ENCODE measurements at places on chromosomes 16 and 17.

GRCh38 chr16:4372001-4372577, 441 bp downstream of the VASN start:
- DNase-seq = no peak

GRCh38 chr17:81910840-81911276, 341 bp downstream of the PCYT2 start:
- no peak for DNase-seq

- DNase-seq = peak; percentile 67
These were observed 44.0 kb downstream of the PRAC1 start for GRCh38 chr17:48678141-48678971.

- DNase-seq = no peak
These were observed 38.3 kb upstream of the PRSS54 start for GRCh38 chr16:58332997-58333700.

DNA sequence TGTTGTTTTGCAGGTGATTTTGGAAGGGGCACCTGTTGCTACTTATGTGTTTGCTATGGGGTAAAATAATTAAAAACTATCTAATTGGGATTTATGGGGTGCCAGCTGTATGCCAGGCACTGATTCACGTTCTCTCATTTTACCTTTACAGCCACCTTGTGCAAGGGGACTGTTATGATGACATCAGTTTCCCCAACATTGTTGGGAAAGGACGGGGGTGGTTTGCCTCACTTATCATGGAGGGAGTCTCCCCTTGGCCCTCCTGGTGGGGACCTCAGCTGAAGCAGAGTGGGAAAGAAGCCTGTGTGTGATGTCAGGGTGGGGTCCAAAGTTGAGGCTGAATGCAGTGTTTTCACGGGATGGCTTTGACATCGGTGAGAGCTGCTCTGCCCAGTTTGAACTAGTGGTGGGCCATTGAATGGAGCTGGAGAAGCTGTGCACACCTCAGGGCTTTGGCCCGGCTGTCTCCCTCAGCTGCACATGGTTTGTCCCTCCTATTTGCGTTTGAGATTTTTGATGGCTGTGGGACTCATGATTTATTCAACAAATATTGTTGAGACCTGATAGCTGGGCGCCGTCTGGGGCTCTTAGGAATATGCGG, 36.1 kb downstream of the CMIP start:
- no peak for DNase-seq

DNA sequence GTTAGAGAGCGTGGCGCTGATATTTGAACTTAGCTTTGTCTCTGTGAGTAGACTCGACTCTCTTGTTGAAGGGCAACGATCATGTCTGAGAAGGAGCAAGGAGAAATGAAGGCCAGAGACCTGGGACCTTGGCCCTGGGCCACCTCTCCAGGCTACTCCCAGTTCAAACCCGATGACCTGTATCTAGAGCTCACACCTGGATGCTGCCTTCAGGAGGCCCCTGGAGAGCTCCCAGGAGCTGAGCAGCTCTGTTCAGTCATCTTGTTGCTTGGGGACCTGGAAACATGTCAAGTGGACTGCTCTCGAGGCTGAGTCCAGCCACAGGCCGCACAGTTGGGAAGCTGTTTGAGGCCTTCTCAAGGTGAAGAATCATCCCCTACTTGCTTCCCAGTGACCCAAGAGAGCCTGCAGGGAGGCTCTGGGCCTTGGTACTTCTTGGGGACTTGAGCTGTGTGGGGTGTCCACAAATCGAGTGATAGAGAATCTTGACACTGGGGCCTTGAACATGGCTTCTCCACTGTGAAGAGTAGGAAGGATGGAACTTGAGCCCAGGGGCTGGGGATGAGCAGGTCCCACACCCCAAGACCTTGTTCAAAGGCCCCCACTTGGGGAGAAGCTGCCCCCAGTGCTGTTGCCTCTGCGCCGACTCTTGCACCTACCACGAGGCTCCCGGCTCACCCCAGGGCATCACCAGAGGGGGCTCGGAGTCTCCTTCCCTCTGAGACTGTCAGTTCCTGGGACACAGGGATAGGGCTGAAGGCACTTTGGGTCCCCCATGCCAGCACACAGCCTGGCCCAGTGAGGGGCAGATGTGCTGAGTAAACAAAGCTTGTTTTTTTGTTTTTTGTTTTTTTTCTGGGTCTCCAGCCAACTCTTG, 112.1 kb downstream of the IRX5 start:
- DNase-seq = no peak

DNA sequence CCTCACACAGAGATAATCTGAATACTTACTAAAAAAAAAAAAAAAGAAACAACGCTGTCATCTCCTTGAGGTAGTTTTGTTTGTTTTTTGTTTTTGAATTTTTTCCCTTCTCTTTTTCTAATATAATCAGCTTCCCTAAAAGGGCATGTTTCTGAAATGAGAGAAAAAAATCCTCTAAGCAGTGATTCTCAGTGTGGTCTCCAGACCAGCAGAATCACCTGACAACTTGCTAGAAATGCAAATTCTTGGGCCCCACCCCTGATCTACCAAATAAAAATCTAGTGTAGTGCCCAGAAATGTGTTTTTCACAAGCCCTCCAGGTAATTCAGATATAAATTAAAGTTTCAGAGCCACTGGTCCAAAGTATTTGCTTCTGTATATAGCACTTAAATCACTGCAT, 65.4 kb downstream of the SSH2 start:
- DNase-seq = no peak

DNA sequence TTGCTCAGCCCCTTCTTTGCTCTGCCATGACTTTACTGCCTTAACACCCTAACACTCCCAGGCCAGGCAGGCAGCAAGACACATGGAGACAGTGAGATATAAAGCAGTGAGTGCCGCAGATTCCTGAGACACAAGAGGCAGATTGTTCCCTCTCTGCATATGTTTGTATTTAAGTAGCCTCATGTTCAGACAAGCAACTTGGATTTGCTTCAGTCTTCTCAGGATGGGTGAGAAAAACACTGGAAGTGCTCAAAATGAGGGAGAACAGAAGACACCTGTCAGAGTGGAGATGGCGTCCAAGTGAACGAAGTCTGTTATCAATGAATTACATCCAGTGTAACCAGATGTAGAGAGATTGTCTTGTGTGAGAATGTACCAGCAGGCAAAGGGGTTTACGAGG, 86.8 kb downstream of the CES1 start:
- no peak for DNase-seq

DNA sequence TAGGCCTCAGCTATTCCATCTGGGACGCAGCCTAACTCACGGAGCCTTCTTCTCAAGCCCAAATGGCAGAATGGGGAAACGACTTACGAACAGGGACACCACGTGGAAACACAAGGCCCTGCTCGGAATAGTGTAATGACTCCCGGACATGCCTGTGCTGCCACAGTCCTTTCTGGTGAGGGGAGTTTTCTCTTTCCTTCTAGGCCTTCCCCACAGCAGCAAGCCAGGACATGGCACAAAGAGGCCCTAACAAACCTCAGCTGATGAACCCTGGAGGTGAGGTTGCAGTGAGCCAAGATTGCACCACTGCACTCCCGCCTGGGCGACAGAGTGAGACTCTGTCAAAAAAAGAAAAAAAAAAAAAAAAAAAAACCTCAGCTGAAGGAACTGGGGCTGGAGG, 15.3 kb downstream of the ZBTB4 start:
- no peak for DNase-seq

DNA sequence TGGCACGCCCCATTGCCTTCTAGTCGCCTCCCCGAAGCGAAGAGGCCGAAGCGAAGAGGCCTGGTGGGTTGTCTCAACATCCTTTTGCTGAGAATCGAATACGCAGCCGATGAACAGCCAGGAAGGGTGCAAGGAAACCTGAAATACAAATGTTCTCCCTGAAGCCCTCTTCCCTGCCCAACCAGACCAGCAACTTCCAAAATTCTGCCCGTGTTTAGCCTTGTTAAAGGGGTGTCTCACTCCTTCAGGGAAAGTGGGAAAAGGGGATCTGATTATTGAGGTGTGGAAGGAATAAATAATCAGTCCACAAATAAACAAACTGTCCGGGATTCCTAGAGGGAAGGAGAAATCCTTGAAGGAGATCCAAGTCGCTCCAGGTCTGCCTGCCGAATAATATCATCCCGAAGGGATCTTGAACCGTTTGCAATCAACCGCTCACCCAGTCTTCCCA, 1.4 kb upstream of the FOXC2 start:
- no peak for DNase-seq

- DNase-seq = no peak
These were observed 6.6 kb downstream of the NAGPA start for GRCh38 chr16:5027086-5027485.

- DNase-seq = no peak
These were observed 54.6 kb upstream of the CORO6 start for GRCh38 chr17:29677221-29677791.

- DNase-seq = no peak
These were observed 104.9 kb downstream of the BRIP1 start for GRCh38 chr17:61758430-61758829.

GRCh38 chr17:18066866-18067265, 20.9 kb upstream of the DRG2 start:
- DNase-seq = no peak

- no peak for DNase-seq
These were observed 2.4 kb downstream of the MLKL start for GRCh38 chr16:74698222-74698621.

- no peak for DNase-seq
These were observed 281.0 kb downstream of the CBLN1 start for GRCh38 chr16:49000594-49000993.

- DNase-seq = no peak
These were observed 110.4 kb downstream of the VAT1L start for GRCh38 chr16:77898671-77899211.

DNA sequence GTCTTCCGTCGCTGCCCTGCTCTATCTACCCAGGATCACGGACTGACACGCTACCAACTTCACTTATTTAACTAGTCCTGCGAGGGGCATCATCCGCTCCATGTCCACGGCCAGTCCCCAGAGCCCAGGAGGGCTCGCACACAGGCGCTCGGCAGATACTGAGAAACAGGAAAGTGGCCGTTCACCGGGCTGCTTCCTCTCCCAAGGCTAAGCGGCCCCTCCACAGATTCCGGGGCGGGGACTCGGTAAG, 388 bp downstream of the OXLD1 start:
- DNase-seq = no peak

DNA sequence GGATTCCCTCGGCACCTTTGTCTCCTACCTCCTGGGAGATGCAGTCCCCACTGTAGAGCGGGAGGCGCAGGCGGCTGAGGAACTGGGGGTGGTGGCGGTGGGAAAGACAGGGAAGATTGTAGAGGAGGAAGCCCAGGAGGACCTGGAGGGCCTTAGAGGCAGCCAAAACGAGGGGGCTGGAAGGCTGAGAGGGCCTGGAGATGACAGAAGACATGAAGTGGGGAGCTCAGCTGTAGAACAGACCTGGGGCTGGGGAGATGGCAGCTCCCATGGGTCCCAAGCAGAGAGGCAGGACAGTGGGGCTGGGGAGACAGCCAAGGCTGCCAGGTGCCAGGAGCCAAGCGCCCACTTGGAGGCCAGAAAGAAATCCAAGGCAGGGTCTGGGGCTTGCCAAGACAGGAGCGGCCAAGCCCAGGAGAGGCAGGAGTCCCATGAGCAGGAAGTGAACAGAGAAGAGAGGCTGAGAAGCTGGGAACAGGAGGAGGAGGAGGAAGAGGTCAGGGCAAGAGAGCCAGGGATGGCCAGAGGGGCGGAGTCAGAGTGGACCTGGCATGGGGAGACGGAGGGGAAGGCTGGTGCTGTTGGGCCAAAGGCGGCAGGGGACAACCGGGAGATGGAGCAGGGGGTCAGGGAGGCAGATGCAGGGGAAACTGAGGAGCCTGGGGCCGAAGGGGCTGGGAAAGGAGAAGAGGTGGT, 803 bp downstream of the APOBR start:
- no peak for DNase-seq

- peak; percentile 46 for DNase-seq
These were observed 823 bp downstream of the TNRC6C start for GRCh38 chr17:77959126-77959925.

- no peak for DNase-seq
These were observed 141.6 kb downstream of the VPS53 start for GRCh38 chr17:573036-573435.

DNA sequence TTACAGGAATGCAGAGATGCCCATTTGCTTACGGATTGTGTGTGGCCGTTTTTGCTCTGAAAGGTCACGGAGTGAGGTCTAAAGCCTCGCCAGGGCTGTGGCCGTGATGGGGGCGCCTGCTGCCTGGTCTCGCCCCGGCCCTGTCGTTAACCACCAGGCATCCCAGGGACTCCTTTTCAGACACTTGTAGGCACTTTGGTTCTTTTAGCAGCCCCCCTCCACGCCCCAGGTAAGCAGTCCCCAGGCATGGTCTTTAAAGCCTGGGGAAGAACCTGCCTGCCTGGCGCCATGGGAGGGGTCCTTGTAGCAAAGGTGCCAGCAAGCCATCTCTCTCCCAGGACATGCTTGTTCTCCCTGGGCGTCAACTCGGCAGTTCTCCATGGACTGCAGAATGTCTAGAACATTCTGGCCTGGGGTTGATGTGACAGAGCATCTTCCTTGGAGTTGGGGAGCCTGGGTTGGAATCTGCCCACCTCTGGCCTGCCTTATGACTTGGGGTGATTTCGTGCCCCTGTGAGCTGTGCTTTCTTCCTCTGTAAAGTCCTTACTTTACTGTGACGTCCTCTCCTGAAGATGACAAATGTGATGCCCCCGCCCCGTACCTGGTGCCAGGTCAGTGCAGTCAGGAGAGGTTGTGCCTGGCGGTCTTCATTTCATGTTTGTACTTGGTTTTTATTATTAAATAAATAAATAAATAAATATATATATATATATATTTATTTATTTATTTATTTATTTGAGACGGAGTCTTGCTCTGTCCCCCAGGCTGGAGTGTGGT, 5.4 kb downstream of the KCTD5 start:
- DNase-seq = no peak

DNA sequence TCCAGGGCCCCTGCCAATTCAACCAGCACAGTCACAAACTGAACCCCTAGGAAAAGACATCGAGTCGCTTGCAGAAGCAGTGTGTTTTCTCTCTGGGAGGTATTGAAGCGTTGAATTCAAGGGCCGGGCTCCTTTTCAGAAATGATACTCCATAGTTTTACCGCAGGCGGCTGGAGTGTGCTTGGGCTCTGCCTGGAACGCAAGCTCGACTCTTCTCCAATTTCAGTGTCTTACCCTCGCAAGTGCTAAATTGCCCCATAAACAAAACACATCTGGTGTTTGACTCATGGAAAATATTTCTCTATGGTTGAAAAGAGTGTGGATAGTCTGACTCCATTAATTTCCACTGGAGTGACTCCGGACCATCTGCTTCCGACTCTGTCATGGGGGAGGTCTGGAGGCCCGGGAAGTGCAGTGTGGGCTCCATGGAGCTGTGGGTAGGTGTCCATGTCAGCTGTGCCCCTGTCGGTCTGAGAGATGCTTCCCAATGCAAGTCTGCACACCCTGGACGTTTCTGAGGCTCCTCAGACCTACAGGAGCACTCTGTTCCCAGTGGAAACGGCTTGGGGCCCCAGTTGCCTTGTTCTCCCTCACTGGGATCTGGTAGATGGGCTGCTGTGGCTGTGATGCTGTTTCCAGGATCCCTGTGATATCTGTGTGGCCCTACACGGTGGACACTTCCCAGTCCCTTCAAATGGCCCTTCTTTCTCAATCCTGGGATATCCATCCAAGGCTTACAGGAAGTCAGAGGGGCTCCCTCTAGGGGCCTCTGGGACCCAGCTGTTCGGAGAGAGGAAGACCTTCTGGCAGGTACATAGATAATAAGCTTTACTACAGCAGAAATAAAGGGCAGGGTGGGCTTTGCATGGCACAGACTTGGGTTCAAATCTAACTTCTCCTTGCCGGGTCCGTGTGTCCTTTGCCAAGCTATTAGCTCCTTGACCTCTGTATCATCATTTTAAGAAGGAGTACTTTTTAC, 119.8 kb upstream of the CDH13 start:
- no peak for DNase-seq

All from activated B cell treated with CpG ODN at 0.5 μM for 24 hours (primary cell).